ENCODE measurements at places on chromosomes 11 and 22.

GRCh38 chr22:35575116-35575748 is 34.6 kb downstream of the RASD2 start:
- no peak for DNase-seq

- no peak for DNase-seq
These were observed at the start of gene WNT7B for GRCh38 chr22:45977003-45977411. Gene WNT7B, minus strand, starts transcription at chr22:45977162. Its CDS starts 408 bp downstream, at chr22:45976754.

- DNase-seq: no peak
These were observed 39.0 kb downstream of the WT1 start for GRCh38 chr11:32396331-32396730.

DNA sequence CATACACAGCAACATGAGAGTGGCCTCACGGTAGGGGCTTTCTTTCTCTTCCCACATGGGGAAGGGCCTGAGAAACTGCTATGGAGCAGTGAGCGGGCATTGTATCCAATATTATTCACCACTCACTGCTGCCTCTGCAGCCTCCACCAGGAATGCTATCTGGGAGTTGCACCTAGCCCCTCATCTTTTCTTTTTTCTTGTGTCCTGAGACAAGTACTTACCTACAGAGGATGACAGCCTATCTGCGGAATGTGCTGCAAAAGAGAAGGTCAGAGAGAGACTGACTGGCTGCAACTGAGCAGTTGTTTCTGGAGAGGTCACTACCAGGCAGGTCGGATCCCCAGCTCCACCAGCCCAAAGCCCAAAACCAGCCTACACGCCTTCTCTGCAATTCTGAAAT is 52.1 kb upstream of the HTATIP2 start:
- DNase-seq: no peak

GRCh38 chr11:96065379-96065778 is 141.5 kb upstream of the MTMR2 start:
- DNase-seq: no peak

DNA sequence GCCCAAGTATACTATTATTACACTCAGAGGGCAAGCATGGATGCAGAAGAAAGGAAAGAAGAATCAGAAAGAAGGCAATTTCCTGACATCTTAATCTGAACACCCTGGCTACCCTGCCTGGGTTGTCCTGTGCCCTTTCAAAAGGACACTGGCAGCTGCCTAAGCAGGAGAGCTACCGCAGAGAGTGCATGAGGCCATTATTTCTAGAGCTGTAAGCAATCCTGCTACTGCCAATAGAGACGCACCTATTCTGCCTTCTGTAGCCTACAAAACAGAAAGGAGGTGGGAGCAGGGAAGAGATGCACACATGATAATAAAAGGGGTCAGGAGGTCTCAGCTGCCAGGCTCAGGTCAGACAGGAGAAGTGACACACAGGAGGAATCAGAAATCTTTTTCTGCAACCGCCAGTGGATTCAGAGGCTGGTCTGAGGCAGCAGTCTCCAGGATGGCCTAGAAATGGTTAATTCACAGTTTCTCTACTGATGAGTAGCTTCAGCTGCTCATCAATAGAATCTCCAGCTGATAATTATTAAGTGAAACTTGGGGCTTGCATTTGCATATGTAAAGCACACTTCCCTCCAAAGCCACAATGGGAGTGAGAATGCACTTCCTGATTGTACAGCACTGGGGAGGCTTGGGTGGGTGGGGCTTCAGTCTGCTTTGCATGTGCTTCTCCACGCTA is 253.9 kb downstream of the LARGE1 start:
- no peak for DNase-seq

GRCh38 chr11:43987384-43988039 is 45.1 kb downstream of the C11orf96 start:
- DNase-seq: no peak

GRCh38 chr11:133136376-133136775 is 395.9 kb downstream of the OPCML start:
- DNase-seq: no peak

DNA sequence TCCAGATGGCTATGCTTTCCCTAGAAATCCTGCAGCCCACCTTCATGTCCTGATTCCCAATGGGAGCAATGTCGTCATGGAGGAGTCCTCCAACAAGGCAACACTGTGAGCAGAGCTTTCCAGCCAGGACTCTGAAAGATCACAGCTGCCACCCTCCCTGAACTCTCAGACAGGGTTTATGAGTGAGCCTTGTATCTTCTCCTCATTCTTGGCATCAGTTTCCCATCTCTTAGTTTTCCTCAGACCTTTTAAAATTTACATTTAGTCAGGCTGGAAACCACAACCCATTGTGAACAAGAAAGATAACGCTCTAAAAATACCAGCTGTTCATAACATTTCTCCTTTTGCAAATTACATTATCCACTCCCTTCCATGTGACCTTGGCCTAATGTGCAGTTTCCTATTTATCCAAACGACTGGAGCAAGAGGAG is 15.6 kb upstream of the LYVE1 start:
- no peak for DNase-seq

GRCh38 chr11:83572581-83573496 is 286.7 kb upstream of the CCDC90B start:
- DNase-seq: no peak

Data from stimulated activated CD8-positive, alpha-beta memory T cell treated with anti-CD3 and anti-CD28 coated beads, Interleukin-4, amount 100 ng/mL, for 48 hours (primary cell).